ENCODE measurements at places on chromosomes 12 and 14.

GRCh38 chr12:12715128-12715458, 2.1 kb upstream of the CDKN1B start:
- DNase-seq = no peak

GRCh38 chr12:42056130-42056529, 88.5 kb downstream of the GXYLT1 start:
- DNase-seq = no peak

GRCh38 chr14:75751296-75751695, 90.2 kb downstream of the TTLL5 start:
- no peak for DNase-seq

GRCh38 chr12:43776498-43776897, 17.7 kb downstream of the IRAK4 start:
- no peak for DNase-seq

GRCh38 chr12:123389560-123390351, 5.8 kb downstream of the KMT5A start:
- DNase-seq = peak; percentile 31

DNA sequence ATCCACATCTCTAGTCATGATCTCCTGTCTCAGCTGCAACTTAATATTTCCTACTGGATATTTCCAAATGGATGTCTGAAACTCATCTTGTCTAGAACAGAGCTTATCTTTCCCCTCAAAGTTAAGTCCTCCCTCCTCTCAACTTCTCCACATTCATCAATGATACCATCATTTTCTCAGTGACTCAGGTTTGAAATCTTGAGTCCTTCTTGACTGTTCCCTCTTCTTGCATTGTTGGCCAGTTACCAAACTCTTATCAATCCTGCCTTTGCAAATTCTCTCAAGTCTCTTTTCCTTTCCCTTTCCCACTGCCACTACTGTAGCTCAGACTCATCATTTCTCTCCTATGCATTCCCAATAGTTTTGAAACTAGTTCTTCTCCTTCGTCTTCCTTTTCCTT, 14.3 kb upstream of the CHURC1 start:
- no peak for DNase-seq

DNA sequence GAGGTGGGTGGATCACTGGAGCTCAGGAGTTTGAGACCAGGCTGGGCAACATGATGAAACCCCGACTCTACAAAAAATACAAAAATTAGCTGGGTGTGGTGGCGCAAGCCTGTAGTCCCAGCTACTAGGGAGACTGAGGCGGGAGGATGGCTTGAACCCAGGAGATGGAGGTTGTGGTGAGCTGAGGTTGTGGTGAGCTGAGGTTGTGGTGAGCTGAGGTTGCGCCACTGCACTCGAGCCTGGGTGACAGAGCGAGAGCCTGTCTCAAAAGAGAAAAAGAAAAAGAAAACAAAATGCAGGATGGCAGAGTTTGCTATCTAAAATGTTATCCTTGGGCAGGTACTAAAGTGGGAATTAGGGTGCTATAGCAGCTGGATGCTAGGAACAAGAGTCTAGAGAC, 10.8 kb upstream of the GPRC5A start:
- no peak for DNase-seq

DNA sequence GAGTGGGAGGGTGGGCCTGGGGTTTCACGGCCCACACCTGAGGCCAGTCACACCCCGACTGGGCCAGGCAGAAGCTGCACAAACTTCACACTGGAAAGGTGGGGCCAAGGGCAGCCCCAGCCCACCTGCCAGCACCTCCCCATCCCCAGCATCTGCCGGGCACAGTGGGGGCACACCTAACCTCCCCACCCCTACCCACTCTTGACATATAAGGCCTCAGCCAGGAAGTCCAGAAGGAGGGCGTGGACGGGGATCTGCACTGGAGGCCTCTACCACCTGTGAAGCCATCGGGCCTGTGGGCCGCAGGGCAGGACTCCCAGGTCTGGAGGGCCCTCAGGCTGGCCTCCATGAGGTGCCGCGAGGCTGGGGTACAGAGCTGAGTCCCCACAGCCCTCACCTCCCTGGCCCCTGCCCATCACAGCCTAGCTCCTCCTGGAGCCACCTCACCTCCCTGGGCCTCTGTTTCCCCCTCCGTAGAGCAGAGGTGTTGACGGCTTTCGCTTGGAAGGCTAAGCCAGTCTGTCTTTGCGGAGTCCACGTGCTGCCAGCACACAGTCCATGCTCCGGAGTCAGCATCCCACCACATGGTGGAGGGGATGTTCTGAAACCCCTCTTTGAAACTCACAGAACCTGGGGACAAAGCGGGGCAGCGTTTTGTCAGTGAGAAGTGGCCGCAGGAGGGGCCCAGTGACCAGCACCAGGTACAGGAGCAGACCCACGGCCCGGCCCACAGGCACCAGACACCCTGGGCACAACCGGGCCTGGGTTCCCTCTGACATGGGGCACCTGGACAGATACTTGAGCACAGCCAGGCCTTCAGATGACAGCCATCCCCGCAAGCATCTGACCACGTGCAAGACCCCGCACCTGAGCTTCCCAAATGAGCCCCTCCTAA, 38.2 kb upstream of the INF2 start:
- no peak for DNase-seq

DNA sequence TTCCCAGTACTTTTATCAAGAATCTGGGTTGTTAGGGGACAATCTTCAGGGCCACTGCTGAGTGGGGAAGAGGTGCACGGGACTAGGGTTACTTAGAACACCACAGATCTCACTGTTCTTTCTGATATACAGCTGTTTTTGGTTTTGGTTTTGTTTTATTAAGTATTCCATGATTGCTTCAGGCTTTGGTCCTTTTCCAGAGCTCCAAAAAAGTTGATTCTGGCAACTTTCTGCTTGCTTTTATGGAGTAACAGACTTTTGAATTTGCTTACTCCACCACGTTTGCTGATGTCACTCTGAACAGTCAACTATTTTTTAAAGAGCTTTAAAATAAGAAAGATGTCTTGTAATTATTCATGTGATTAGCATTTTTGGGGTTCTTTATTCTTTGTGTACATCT, 368.1 kb upstream of the FOXG1 start:
- DNase-seq = no peak

GRCh38 chr14:87615822-87616679, 376.9 kb downstream of the GALC start:
- DNase-seq = peak; percentile 21

GRCh38 chr14:104882325-104882973, 17.4 kb downstream of the CEP170B start:
- DNase-seq = no peak

GRCh38 chr12:132610051-132610759, at the start of gene LRCOL1:
Gene LRCOL1, minus strand, starts transcription at chr12:132610582. Its CDS starts 4,331 bp downstream, at chr12:132606251.
- DNase-seq = no peak

GRCh38 chr14:91317381-91318308, 73.1 kb upstream of the GPR68 start:
- DNase-seq = peak; percentile 63

- no peak for DNase-seq
Measured at GRCh38 chr14:57205938-57206337, 62.8 kb downstream of the EXOC5 start.

DNA sequence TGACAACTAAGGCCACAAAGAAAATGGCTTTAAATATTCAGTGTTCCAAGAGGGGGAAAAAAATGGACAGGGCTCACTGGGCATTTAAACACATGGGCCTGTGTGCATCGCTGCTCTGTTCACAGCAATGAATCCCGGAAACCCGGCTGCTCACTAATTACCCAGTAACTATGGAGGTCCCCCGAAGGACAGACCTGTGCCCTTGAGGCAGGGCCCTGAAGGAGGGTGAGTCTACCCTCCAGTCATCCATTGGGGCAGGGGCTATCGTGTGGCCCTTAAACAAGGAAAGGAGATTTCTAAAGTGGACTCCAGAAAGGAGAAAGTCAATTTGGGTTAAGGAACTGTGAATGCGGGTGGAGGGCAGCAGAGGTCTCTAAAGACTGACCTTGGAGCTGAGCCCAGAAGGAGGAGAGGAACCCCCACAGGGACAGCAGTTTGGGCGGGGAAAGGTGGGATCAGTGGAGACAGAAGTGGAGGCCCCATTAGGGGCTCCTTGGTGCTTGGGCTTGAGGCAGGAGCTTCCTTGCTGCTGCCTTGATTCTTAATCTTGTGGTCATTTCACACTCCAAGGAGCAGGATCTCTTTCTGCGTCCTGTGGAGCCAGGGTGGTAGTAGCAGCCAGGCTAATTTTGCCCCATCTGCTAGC, 1.4 kb upstream of the CLMN start:
- no peak for DNase-seq

Measured in T-helper 1 cell (primary cell).